Sigmoid colon (tissue), 7 donors: ENCODE measurements at places on chromosomes 4 and X.

DNA sequence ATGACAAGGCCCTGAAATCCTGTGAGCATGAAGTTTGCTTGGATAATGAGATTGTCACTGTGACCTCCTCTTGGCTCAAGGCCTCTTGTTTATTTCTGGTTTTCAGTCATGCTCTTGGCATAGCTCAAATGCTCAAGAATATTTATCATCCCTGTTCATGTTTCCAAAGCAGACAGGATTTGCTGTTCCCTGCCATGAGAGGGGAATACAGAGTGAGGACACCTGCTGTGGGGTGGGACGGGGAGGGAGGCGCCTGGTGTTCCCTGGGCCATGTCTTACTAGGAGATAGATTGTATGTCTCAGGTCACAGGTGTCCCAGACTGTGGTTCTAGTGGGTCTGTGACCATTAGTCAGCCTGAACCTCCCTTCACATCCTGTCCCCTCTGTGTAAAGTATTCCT is 34.9 kb upstream of the SH3RF1 start:
- no peak for DNase-seq

GRCh38 chr4:46385946-46386345 is 4.0 kb downstream of the GABRA2 start:
- no peak for DNase-seq

DNA sequence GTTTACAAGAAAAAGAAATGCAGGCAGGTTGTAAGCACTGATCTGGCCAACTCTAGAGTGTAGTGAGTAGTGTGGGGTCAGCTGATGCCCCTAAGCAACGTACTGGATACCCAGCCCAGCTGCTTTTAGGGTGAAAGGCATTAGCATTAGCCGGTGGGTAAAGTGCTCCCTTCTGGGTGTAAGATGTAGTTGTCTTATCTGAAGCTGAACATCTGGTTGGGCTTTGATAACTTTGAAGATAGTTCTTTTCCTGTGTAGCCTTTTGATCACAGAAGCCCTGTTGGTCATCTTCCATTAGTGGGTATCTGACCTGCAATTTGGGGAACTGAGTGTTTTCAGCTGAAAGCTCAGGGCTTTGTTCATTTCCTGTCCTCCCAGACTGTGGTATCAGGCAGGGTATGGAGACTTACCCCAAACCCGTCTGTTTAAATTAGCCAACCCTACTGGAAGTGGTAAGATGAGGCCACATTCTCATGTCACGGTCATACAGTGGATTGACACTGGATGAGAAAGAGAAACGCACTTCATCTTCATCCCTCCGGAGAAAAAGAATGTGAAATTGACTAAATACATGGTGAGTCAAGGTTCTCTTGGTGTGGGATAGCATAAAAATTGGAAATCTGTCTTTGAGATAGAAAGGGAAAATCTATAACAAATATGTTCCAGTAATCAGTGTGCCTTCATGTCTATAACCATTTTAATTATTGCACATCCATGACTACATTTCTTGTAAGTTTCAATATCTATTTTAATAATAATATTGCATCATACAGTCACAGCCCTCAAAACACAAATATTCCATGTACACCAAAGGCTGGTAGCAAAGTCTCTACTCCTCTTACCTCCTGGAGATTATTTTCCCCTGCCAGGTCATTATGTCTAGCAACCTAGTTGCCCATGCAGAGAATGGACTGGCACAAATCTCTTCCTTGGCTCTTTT is 8.7 kb downstream of the RHOH start:
- DNase-seq, result no peak

DNA sequence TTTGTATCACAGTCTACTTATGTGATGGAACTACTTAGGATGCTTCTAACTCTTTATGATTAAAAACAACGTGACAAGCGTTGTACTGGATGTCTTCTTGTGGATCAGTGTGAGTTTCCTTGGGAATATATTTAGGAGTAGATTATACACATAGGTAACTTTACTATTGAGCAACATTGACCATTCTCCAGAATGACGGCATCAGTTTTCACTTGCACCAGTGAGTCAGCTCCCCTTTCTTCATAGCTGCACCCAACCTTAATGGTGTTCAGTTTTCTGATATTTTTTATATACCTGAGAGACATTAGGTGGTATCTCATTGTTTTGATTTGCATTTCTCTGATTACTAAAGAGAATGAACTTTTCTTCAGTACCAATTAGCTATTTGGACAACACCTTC is 343.9 kb downstream of the ADGRL3 start:
- no peak for DNase-seq

- no peak for DNase-seq
Measured at GRCh38 chr4:1496116-1496642, 89.9 kb upstream of the NKX1-1 start.

- DNase-seq, result no peak
Measured at GRCh38 chr4:32748498-32748897, 2028.3 kb downstream of the PCDH7 start.

GRCh38 chr4:163681208-163681821 is 186.8 kb downstream of the TMA16 start:
- DNase-seq, result no peak

- DNase-seq, result no peak
Measured at GRCh38 chrX:43975796-43976195, 2.6 kb upstream of the NDP start.

DNA sequence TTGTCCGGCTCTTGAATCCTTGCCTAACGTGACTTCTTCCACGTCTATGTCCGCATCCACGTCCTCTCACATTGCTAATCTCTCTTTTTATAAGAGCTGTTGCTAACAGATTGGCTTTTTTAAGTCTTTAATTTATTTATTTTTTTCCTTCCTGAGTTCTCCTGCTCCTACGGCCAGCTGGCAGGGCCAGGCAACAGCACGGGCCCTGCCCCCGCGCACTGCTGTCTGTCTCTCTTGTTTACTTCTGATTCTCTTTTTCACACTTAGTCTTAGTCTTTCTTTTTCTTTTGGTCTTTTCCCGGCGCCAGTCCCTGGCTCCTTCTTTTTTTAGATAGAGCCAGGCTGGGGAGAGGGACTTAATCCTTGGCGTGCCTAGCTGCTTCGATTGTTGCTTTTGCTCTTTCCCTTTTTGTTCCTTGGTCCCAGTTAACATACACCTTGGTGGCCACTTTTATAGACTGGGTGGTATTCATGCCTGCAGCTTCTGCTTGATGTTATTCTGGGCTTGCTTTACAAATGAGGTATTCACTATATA is 53.2 kb upstream of the RBMX start:
- no peak for DNase-seq

- DNase-seq, result no peak
Measured at GRCh38 chr4:134027931-134028330, 173.7 kb downstream of the PABPC4L start.

DNA sequence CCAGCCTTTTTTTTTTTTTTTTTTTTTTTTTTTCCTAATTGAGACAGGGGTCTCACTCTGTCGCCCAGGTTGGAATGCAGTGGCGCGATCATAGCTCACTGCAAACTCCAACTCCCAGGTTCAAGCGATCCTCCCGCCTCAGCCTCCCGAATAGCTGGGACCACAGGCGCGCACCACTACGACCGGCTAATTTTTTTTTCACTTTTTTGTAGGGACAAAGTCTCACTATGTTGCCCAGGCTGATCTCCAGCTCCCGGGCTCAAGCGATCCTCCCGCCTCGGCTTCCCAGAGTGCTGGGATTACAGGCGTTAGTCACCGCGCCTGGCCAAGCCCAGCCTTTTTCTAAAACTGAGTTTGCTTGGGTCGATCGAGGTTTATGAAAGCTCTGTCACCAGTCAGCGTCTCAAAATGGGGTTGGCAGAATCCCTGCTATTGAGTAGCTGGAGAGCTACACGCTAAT is 1.3 kb upstream of the OTUD5 start:
- peak; percentile 82 for DNase-seq

DNA sequence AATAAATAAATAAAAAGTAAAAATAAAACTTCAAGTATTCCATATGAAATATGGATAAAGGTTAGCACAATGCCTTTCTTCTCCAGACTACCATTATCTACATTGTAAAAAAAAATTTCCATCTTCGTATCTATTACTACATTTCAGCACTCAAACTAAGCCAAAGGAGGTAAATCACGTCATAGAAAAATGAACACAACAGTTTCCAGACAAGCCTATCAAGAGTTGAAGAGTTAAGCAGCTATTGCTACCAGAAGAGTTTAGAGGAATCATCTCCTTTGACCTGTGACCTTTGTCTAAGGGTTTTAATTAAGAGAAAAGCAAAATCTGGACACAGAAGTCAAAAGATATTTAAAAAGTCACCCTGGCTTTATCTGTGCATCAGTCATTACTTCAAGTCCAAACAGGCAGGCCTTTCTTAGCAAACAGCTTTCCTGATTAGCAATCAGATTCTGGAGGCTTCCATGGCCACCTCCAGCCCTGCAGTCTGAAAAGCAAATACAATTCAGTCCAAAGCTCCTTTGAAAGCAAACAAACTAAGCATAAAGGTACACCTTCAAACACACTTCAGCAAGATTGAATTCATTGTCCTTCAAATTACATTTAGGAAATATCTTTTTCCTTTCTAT is 82.2 kb downstream of the APBB2 start:
- DNase-seq, result no peak

DNA sequence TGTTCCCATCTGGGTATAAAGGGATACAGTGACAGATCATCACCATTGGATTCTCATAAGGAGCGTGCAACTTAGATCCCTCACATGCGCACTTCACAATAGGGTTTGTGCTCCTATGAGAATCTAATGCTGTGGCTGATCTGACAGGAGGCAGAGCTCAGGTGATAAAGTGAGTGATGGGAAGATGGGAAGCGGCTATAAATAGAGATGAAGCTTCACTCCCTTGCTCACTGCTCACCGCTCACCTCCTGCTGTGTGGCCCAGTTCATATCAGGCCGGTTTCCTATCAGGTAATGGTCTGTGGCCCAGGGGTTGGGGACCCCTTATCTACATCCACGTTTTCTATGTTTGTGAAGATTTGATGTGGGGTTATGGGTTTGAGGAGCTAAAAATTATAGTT is 43.7 kb downstream of the FAT4 start:
- DNase-seq, result no peak

- no peak for DNase-seq
Measured at GRCh38 chr4:168629566-168629965, 132.7 kb downstream of the PALLD start.

DNA sequence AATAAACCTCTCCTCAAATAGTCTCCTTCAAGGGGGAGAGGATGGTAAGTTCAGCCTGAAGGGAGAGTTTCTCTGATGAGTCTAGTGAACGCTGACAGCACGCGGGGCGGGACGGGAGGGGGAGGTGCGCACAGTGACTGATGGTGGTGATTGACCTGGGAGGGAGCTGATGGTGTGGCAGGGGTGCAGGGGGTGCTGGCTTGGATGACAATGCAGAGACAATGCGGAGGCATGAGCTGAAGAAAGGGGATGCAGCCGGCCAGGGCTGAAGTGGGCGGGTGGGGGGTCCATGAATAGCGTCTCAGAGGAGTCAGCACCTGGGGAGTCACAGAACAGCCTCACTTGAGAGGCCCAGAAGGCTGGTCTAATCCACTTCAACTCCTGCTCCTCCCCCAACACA is 142.5 kb upstream of the PJA1 start:
- DNase-seq, result no peak

DNA sequence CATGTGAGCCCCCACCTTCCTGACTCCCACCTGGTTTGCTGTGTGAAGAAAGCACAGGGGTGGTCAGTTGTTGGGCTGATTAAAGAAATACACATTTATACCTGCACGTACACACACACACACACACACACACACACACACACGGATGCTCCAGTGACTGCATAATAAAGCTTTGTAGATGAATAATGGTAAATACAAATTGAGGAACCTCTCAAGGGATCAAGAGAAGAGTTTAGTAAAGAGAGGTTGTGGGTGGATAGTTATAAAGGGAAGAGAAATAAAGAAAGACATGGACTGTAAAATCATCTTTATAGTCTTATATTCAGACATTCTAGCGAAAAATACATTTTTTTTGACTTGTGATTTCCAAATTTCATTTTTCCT is 144.1 kb downstream of the MGST2 start:
- no peak for DNase-seq

GRCh38 chr4:87819281-87819919 is 13.4 kb upstream of the MEPE start:
- DNase-seq, result no peak

- DNase-seq, result no peak
Measured at GRCh38 chr4:118224243-118224829, 128.5 kb downstream of the PRSS12 start.

DNA sequence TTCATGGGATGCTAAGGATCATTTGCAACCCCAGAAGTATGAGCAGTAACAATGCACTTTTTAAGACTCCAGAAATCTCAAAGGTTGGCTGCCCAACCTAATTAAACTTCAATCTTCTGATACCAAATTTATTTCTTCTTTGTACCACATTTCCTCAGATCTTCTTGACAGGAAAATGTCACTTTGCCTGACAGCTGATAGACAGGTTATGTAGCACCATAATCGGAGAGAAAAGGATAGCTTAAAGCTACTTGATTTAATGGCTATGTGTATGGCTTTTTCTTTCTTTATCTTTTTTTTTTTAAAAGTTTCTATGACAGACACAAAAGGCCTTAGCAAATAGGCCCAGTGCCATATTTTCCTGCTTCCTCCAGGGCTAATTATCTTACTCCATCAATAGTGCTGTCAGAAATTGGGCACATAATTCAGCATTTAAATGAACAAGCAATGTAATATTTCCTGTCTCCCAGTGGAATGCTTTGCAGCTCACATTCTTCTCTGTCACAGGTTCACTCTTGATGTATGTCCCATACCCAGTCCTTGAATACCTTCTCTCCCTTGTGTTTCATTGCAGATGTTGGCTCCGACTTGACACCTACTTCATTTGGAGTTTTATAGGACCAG is 795.7 kb downstream of the ADGRL3 start:
- no peak for DNase-seq

- no peak for DNase-seq
Measured at GRCh38 chr4:98406819-98407218, 145.6 kb downstream of the RAP1GDS1 start.

GRCh38 chrX:150607201-150607600 is 38.8 kb downstream of the MTM1 start:
- no peak for DNase-seq

GRCh38 chr4:53055274-53055673 is 193.2 kb downstream of the RASL11B start:
- DNase-seq, result no peak

DNA sequence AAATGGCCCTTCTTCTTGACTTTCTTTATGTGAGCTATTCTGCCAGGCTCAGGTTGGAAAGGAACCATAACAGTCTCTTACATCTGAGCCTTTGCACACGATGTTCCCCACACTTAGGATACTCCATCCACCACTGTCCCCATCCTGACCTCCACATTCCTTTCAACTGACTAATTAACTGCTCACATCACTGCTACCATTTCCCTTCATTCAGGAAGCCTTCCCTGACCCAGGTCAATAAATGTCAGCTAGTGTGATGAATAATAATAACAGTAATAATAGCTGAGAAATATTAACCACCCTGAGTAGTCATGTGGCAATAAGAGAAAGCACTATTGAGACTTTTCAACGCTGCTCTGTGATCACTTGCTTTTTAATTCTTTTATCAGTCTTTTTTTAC is 291.7 kb downstream of the KCNIP4 start:
- no peak for DNase-seq

- peak; percentile 29 for DNase-seq
Measured at GRCh38 chrX:52988985-52989917, 30.9 kb upstream of the FAM156A start.
